Right cardiac atrium (tissue), 5 donors: ENCODE measurements at places on chromosomes 2 and 18. TPM values are rescaled to one million over a fixed set of nuclear protein-coding genes. Genes with fewer than 3 reads are reported as not detected.

DNA sequence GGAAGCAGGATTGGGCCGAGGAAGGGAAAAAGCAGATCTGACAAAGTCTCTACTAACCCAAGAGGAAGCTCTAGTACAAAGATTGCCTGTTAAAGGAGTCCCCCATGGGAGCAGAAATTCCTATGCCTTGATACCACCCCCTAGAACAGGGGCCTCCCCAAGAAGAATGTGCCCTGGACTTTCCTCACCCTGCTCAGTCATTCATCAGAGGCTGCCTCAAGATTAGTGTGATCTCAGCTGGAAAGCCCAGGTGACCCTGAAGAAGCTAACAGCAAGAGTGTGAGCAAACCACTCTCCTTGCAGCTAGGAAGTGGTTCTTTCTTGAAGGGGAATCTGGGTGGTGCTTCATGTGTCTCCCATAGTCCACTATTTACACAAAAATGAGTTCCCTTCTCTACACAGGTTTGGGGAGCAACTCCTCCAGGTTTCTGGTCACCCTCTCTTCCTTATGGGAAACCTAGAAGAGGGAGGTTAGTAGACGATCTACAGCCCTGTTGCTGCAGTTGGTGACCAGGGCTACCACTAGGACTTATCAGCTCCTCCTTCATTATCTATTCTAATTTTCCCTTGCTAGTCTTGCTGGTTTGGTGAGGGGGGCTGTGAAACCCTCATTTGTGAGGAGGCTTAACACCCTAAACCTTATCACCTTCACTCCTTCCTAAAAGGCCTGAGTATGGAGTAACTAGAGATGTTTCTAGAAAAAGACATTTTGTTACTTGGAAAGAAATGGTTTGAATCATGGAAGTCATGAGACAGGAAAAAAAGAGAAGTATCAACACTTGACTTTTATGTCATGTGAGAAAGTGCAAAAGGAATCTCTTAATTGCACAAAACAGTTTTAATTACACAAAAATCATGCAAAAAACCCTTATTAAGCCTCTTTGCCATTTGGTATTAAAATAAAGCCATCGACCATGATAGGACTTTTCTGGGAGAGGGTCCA is 2.9 kb upstream of the WDR7 start:
- DNase-seq, result no peak

GRCh38 chr2:99488539-99489062 is 1.2 kb downstream of the REV1 start:
- DNase-seq, result no peak

DNA sequence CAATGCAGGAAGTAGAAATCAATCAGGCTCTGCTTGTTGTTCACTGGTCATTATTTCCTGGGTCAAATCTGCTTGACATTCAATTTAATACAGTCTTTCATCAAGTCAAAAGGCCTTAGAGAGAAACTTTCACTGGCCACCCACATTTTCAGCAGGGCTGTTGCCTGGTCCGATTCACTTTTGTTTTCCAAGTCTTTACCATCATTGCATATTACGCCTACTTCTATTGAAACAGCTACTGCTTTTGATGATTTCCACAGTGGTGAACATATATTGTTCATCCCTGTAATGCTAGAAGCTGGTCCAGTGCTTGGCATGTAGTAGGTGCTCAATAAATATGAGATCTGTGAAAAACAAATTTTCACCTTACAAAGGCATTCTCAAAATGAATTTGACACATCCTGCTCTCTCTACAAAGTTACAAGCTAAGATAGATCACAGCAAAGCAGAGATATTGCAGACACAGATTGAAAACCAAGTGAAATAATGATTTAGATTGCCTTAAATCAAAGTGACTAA is 600.1 kb downstream of the ARHGAP15 start:
- DNase-seq, result no peak

DNA sequence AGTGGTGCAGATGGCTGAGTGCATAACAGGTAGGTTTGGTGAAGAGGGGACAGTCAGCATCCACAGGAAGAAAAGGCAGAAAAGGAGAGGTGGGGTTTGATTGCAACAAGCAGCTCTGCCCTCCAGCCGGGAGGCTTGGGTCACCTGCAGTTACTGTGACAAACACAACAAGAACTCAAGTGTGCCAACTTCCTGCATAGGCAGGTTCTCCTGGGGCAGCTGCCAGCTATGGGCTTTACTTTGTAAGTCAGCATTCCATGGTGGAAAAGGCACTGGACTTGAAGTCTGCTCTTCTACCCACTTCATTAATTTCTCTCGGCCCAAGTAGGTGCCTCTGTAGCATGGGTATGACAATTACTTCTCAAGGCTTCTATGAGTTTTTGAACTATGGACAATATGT is 98.9 kb downstream of the MYT1L start:
- no peak for DNase-seq

DNA sequence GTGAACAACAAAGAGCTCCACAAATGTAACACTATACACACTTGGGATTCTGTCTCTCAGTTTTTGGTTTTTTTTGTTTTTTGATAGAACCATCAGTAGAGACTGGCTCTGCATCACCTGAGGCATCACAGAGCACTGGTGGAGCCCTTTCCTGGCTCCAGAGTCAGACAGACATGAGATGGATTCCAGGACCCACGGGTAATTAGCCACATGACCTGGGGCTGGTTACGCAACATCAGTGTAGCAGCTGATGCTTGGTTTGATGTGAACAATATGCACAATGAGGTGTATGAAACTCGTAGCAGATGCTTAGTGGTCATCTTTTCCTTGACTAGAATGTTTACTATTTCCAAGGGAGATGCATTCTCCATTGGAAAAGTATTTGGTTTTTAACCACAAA is 40.7 kb downstream of the CMPK2 start:
- peak; percentile 7 for DNase-seq

DNA sequence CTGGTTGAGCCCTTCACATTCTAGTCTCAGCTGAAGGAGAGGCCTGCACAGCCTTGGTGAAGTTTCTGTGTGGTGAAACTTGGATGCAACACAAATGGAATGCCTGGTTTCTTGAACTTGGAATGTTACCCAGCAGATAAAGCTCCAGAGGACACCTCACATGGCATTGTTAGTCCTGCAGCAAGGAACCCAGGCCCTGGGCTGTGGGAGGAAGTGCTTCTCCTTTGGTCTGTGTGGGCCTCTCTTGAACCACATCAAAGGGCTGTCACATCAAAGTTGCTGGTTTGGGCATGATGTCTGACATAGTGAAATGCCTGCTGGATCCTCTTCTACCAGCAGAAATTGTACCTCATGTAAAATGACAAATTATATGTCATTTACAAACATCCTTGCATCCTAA is 198.5 kb downstream of the FHOD3 start:
- no peak for DNase-seq

DNA sequence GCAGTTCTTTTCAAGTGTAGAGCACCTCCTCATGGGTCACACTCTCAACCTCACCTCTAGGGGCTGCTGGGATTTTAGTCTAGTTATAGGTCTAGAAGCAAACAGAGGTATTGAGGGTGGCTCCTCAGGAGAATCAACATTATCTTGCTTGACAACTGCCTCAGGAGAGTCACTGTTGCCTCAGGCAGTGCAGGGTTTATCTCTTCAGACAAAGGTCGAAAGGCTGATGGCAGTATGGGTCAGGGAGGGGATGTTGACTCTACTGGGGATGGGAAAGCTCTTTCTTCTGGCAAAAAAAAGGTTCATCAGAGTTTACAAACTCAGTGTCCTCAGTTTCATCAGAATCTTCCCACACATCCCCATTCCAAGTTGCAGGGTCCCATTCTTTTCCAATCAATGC is 24.0 kb downstream of the DTNA start:
- DNase-seq, result no peak

Gene OSBPL1A
- polyA plus RNA-seq, result 45.9 TPM

DNA sequence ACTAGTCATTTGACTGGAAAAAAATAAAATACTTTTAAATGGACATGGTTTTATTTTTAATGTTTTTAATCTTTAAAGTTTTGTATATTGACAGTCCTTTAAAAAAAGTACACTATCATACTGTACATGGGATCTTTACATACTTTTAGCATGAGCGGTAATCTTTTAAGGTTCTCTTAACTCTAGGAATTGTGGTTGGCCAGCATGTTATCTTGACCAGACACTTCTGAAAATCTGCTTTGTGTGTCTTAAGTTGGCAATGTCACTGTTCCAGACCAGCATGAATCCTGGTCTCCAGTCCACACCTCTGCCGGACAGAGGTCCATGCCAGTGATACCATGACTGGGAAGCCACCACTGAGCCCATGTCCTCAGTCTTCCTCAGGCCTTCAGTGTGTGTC is 17.7 kb downstream of the ITGB1BP1 start:
- no peak for DNase-seq

Gene EPB41L5
- 2.5 TPM for polyA plus RNA-seq

- no peak for DNase-seq
Observed at GRCh38 chr2:58571181-58571852, 330.2 kb upstream of the FANCL start.

Gene ITPRIPL1
- polyA plus RNA-seq, result 0.50 TPM

GRCh38 chr2:84959095-84959565 is 11.8 kb upstream of the KCMF1 start:
- no peak for DNase-seq

GRCh38 chr2:190889175-190889943 is 8.7 kb downstream of the GLS start:
- no peak for DNase-seq

Gene LRP2
- polyA plus RNA-seq, result 0.16 TPM

DNA sequence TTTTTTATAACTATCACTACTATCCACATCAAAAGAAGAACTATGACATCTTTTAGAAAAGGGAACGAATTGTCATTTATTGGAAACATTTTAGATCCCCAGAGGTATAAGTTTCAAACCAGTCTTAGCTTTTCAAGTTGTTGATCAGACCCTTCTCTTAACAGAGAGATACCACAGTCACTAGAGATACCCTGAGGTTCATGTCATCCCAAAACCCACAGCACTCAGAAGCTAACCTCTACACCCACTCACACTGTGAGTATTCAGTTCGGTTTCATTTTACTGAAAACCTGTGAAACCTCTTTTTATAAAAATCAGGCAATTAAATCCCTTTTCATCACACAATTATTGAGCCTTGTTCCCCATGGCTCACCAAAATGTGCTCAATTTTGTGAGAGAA is 156.2 kb downstream of the DTNA start:
- DNase-seq, result no peak

Gene ANKRD29
- 3.2 TPM for polyA plus RNA-seq

DNA sequence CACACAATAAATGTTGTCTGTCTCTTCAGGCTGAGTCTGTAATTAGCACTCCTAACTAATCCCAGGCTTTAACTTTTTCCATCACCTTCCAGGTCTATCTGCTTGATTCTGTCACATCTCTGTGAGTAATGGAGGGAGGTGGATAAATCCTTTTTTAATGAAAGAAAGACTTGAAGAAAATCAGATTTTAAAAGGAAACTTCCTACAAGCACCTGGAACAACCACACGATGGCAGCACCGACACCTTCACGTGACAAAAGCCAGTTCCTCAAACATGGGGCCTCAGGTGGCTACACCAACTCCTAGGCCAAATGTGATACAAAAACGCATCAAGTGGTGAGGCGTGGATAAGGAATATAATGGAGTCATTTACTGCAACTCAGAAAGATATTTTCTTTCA is 41.8 kb downstream of the TGFBRAP1 start:
- no peak for DNase-seq

- DNase-seq, result peak; percentile 51
Observed at GRCh38 chr18:34158881-34159690, 65.6 kb downstream of the NOL4 start.
